NCI-H1694 (cell line): ENCODE measurements at places on chromosomes 5 and 9.

GRCh38 chr5:83050723-83051340, 26.4 kb downstream of the TMEM167A start:
- no peak for DNase-seq

DNA sequence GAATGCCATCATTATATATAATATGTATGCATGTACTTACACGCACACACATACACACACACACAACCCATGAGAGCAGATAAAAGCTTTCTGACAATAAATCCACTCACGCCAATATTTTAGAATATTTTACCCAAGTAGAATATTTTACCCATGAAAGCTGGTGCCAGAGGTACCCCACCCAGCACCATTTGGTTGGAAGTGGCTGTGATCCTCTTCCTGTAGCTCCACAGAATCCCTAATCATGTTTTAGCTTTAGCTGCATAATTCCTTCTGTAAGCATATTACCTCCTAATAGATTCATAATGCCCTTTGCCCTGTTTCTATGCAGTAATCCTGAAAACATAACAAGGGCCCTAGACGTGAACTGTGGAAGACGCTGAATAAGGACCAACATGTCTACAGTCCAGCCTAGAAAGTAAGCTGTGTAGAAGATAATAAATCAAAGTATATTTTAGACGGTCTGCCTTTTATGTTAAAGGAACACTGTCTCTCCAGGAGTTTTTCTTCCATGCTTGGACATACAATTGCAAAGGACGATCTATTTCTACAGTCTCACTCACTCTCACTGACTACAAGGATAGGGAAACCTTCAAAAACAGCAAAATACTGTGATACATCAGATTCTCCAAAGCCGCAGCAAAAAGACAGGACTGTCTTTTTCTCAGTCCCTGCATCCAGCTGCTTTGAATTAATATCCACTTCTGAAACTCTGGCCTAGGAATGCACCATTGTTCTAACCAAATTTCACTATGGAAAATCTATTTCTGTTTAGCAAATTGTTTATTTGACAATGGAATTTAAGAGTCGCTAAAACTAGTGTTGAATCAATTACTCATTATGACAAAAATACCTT, 98.2 kb downstream of the USP20 start:
- no peak for DNase-seq

DNA sequence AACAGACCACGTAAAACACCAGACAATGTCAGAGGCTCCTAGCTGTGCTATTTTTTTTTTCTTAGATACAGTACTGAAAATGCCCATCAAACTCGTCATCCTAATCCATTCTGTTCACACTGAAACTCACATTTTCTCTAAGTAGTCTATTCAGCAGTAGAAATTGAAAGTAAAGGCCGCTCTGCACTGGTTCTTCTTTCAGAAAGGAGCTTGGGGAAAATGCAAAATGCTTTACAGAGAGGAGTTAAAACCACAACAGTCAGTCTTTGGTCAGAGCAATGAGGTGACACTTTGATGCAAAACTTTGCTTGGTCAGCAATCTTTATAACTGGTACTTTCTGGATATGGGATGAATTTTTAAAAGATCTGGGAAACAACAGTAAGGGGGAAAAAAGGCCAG, 43.8 kb upstream of the SUSD1 start:
- DNase-seq, result no peak

DNA sequence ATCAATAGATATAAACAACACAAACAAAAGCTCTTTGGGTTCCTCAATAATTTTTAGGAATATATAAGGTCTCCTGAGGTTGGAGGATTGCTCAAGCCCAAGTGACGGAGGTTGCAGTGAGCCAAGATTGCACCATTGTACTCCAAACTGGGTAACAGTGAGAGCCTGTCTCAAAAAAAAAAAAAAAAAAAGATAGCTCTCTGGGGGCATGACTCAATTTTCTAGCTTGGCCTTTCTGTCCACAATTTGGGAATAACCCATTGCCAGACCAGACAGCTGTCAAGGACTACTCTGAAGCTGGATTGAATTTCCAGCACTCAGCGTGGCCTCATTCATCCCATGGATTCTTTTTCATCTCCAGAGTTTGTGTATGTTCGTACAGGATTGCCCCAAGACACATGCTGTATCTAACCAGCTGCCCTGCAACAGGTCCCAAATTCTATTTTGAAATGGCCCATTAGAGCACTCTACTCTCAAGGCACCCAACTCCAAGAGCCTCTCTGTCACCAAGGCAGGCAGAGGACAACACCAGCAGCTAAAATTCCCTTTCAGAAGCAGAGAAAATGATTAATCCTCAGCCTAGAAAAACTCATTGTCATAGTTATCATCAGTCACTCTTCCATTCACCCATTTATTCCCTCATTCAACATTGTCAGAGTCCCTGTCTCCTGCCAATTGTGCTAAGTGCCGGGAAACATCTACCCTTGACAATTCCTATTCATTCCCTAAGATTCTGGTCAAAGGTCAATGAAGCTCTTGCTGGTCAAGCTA, 8.7 kb downstream of the FAM193B start:
- no peak for DNase-seq

- no peak for DNase-seq
These were observed 77.4 kb upstream of the PPP1R26 start for GRCh38 chr9:135402048-135402738.

DNA sequence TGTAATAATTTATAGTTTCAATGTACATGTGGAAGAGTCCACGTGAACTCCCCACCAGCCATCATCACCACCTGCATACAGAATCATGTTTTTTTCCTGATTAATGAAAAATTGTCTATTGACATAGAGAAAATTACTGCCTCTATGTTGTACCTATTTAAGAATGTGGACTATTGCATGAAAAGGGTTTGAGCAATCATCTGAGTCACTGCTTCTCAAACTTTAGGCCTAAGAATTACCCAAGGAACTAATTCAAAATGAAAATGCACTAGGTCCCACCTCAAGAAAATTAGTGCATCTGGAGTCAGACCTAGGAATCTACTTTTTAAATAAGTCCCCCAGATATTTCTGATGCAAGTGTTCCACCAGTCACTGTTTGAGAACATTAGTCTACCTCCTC, 709.3 kb downstream of the MAT2B start:
- DNase-seq, result no peak

GRCh38 chr9:122807271-122807900, 7.5 kb downstream of the OR1K1 start:
- DNase-seq, result no peak

- no peak for DNase-seq
These were observed 394.4 kb upstream of the ZNF608 start for GRCh38 chr5:125140855-125141254.

- no peak for DNase-seq
These were observed 107.1 kb downstream of the MUSK start for GRCh38 chr9:110775724-110776123.

GRCh38 chr5:43312699-43313034, 545 bp downstream of the HMGCS1 start:
- DNase-seq, result no peak

DNA sequence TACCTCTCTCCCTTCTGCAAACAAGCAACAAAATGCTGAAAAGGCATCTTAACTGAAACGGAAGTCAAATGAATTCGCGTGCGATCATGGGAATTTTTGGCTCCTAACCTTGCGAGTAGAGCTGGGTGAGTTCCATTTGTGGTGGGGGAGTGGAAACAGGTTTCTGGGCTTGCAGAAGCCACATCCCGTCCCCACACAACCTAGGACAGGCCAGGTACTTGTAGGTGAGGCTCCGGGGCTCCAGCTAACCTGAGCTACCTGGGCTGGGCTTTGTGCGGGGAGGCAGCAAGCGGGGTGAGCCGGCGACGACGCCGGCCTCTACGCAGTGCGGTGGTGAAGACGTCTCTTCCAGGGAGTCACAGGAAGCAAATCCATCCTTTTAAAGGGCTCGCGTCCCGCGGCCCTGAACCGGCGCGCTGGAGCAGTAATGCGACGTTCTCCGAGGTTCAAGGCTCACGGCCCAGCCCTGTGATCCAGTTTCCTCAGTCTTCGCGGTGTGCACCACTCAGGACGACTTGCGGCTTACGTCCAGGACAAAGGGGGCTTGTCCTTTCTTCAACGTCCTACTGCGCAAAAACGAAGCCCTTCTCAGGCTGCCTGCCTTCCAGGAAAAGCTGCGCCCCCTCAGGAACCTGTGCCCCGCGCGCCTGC, 567 bp upstream of the SPIN1 start:
- DNase-seq, result no peak

DNA sequence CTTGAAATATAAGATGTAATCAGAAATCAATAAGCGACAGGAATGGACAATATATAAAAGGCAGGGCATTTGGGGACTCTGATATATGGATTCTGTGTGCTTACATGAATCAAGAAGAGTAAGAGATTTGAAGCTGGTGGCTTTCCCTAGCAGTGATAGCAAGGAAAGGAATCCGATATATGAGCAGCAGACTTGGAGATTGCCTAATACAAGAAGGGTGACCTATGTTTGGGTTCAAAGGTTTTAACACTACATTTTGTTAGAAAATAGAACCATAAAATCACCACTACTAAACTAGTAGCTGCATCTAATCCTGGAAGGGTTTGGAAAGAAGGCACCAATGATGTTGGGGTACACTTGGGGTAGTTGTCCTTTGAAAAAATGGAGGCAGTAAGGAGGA, 2.4 kb upstream of the OR1L3 start:
- DNase-seq, result no peak

DNA sequence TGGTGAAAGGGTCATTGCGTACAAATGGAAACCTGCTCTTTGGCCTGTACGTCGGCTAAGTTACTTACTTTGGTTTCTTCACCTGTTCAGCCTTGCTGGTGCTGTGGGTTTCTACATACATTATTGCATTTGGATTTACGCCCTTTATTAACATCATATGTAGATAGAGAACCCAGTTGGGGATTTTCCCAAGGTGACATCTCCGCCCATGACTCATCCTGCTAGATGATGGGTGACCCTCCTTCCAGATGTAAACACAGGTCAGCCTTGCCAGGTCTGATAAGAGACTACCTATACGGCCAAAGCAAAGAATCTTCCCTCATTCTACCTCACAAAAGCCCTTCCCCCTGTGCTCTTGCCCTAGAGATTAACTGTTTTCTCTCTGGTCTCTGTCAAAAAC, 360.9 kb downstream of the KDM4C start:
- DNase-seq, result no peak

GRCh38 chr9:74838351-74838750, 49.4 kb downstream of the TRPM6 start:
- DNase-seq, result no peak

- no peak for DNase-seq
These were observed 31.3 kb downstream of the IPPK start for GRCh38 chr9:92638621-92639101.

- DNase-seq, result no peak
These were observed 28.4 kb downstream of the GZMK start for GRCh38 chr5:55052383-55052931.
